ENCODE measurements at places on chromosomes 11 and 22.

DNA sequence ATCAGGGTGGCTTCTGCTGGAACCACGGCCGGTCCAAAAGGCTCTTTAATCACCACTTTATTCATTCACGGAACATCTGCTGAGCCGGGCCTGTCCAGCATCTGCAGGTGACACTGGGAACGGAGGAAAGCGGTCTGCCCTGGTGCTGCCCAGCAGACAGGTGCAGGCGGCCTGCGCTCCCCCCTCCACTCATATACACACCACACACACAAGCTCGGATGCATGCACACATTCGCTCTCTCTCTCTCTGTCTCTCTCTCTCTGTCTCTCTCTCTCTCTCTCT is 736.9 kb downstream of the BRD1 start:
- DNase-seq = no peak

DNA sequence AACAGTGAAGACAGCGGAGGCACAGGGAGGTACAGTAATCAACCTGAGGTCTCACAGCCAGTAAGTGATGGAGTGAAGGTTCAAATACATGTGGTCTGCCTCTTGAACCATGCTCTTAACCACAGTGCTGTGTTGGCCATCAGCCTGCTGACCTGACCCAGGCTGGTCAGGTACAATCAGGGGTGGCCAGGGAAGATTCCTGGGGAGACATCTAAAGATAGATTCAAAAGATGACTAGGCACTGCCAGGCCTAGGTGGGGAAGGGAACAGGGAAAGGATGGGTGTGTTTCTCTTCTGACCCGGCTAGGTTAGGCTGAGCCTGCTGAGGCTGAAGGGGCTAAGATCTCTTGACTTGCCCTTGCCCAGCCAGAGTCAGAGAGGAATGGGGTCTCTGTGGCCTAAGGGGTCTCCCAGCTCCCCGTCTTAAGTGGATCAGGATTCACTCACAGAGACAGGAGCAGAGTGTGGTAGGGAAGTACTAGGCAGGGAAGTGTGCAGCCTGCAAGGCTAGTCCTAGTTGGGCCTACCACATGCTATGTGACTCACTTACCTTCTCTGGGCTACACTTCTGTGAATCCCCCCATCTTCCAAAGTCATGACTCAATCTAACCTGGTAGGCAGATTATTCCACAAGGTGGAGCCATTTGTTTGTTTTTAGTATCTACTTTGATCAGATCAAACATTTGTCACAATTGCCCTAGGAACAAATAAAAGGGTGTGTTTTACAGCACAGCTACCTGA is 10.4 kb upstream of the SREBF2 start:
- peak; percentile 55 for DNase-seq

- no peak for DNase-seq
These were observed 1.6 kb downstream of the MRPL48 start for GRCh38 chr11:73789279-73789670.

DNA sequence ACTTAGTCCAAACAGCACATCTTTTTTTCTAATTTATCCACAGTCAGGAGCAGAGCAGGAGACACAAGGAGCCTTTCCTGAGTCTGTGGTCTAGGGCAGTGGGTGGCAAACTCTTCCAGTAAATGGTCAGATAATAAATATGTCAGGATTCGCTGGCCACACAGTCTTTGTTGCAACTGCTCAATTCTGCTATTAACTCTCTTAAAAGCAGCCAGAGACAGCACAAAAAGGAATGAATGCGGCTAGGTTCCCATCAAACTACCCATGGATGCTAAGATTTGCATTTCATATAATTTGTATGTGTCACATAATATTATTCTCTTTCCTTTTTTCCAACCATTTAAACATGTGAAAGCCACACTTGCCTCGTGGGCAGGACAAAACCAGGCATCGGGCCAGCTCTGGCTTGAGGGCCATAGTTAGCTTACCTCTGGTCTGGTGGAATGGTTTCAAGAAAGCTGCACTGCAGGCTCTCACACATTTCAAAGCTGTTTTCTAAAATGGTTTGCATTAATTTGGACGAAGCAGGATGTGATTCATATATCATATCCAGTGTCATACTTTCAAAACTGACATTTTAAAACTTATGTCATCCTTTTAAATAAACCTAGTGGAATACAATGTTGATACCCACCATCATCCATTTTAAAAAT is 64.7 kb upstream of the CD5 start:
- peak; percentile 48 for DNase-seq

GRCh38 chr11:113256431-113257202 is 57.8 kb upstream of the TTC12 start:
- no peak for DNase-seq

DNA sequence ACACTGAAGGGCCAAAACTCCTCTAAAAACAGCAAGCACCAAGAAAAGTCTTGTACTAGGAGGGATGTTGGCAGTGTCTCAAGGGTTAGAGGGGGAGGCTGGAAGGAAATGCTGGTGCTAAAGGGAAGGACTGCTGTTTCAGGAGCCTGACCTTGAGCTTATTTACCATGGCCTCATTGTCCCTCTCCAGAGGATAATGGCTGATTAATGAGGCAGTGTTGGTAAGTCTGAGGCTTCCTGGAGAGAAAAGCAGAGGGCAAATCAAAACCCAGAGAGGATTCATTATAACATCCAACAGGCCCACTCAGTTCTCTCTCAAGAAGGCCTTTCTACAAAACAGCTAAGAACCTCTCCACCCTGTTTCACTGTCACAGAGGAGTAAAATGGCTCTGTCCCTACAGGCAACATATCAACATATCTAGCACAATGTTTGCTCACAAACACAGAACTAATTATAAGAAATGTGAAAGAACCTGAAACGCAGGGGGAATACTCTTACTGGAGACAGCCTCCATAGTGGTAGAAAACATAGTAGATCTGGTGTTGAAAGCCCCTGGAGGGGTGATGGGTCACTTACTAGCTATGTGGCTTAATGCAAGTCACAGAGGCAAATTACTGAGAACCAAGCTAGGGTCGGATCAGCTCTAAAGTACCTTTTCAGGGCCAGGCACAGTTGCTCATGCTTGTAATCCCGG is 31.4 kb downstream of the NUMA1 start:
- no peak for DNase-seq

DNA sequence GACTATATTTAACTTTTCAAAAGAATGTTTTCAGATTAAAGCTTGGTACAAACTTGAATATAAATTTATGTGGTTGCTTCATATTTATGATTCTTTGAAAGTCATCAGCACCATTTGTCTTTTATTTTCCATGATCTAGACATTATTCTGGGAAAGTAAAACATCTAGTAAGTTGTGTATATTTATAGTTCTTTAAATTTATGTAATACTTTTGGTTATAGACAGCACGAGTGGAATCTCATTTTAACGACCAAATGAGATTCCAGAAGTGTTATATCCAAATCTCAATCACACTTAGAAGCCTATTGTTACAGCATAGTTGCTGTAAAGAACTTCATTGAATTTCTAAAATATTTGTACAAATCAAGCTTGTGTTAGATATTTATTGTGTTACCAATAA is 212.3 kb downstream of the DDX10 start:
- DNase-seq = no peak

- DNase-seq = no peak
These were observed 200.9 kb downstream of the MYO18B start for GRCh38 chr22:25942856-25943411.

- peak; percentile 3 for DNase-seq
These were observed 35.1 kb upstream of the KRTAP5-7 start for GRCh38 chr11:71491940-71492339.

GRCh38 chr11:78576549-78577097 is 2.0 kb upstream of the NARS2 start:
- DNase-seq = no peak

GRCh38 chr11:110434952-110435779 is 5.4 kb downstream of the FDX1 start:
- no peak for DNase-seq
